NCI-H2171 treated with DMSO at 0.1 percent for 48 hours (cell line): ENCODE measurements at places on chromosomes 1 and 21.

DNA sequence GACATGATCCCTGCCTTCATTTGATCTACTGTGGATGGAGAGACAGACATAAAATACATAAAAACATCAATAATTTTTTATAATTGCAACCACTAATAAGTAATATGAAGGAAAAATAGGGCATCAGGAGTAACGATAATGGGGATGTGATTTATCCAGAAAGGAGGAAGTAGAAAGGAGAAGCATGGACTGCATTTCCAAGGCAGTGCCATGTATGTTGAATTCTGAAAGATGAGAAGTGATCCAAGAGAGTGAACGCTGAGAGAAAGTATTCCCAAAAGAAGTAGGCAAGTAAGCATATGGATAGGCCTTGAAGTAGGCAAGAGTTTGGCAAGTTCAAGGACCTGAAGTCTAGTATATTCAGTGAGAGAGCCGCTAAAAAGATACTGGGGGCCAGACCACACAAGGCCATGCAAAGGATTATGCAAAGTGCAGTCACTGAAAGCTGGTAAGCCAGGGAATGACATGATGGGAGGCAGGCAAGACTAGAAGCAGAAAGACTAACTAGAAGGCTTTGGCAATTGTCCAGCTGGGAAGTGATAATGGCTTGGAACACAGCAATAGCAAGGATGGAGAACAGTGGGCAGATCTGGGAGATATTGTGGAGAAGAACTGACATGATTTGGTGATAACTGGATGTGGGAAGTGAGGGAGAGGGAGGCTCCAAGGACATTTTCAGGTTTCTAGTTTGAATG, 85.9 kb downstream of the TM2D1 start:
- DNase-seq: no peak

- DNase-seq: no peak
Observed at GRCh38 chr1:240192851-240193250, 101.2 kb downstream of the FMN2 start.

DNA sequence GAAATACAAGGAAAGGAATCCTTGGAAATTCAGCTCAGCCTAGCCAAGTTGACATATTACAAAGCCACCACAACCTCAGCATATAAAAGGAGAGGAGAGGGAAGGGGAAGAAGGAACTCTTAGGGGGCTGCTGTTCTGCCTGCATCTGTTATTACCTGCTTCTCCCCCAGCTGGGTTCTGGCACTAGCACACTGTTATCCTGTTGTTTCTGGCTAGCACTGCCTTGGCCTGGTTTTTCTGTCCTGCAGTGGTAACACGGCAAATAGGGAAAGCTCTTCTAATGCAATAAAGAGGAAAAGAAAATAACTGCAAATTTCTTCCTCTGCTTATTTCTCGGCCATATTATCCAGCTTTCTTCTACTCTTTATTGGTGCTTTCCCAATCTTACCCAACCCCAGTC, 16.5 kb upstream of the VCAM1 start:
- no peak for DNase-seq

GRCh38 chr1:171087896-171088295, 2.8 kb upstream of the FMO3 start:
- DNase-seq: no peak

- DNase-seq: no peak
Observed at GRCh38 chr1:161378014-161378413, 10.3 kb upstream of the CFAP126 start.

- no peak for DNase-seq
Observed at GRCh38 chr1:106700211-106700610, 356.3 kb upstream of the PRMT6 start.

DNA sequence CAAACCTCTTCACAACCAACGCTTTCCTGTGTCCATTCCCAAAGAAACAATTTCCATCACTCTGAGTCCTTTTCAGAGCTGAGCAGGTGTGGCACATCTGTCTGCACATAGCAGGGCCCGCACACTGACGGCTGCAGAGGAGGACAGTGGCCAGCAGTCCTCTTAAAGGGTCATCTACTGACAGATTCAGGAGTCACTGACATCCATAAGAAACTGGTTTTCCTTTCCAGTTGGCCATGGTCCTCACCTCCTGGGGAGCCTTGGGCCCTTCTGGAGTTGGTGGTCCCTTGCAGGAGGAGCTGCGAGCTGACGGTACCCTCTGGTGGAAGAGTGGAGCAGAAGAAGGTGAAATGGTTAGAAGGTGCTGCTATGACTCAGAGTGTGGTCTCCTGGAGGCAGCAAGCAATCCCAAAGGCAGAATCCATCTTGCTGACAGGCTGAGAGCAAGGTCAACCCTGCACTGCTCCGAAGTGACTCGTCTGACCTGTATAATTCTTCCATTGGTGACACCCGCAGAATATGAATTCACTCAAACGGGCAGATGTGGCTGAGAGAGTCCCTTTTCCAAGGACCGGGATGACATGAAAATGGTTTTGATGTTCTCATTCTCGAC, 278.5 kb upstream of the C1orf174 start:
- no peak for DNase-seq

GRCh38 chr1:27489501-27489972, 430 bp downstream of the WASF2 start:
- DNase-seq: peak; percentile 37

- no peak for DNase-seq
Observed at GRCh38 chr1:185488808-185489207, 171.8 kb upstream of the IVNS1ABP start.

GRCh38 chr1:165468253-165468652, 23.3 kb upstream of the RXRG start:
- DNase-seq: no peak

DNA sequence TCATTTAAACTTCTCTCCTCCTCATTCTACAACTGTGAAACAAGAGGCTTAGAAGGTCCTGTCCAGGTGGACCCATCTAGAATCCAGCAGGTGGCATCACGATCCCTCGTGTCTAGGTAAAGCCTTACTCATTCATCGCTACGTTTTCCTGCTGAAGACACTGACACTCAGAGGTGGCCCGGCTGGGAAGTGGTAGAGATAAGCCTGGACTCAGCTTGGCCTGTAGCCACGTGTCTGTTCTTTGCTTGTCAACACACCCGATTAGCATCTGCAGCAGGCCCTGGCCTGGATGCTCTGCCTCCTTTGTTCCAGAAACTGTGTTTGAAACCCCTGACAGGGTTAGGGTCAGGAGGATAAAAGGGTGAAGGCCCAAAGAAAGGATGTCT, 43.4 kb downstream of the PARP1 start:
- DNase-seq: no peak

- no peak for DNase-seq
Observed at GRCh38 chr1:94672001-94672400, 130.4 kb upstream of the F3 start.

- no peak for DNase-seq
Observed at GRCh38 chr1:228457017-228457395, 30.2 kb upstream of the RNF187 start.

DNA sequence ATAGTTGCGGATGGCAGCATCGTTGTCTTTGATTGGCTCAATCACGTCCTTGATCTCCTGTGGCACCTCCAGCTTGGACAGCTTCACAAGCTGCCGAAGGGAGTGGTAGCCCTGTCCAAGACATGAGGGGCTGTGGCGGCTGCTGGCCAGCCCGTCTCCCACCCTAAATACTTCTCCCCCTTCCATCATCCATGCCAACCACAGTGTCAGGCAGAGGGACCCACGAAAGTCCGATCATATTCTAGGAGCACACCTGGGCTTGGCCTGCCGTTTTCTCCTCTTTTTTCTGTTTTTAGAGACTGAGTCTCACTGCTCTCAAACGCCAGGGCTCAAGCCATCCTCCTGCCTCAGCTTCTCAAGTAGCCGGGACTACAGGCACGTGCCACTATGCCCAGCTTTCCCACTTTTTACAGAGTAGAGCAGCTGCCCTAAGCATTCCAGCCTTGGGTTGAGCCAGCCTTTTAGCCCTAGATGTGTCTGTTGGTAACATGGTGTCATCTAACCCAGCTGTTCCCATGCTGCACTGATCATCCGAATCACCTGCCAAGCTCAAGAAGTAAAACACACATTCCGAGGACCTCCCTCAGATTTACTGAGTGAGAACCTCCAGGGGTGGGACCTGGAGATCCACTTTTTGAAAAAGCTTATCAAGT, 10.4 kb downstream of the MTHFR start:
- DNase-seq: no peak

DNA sequence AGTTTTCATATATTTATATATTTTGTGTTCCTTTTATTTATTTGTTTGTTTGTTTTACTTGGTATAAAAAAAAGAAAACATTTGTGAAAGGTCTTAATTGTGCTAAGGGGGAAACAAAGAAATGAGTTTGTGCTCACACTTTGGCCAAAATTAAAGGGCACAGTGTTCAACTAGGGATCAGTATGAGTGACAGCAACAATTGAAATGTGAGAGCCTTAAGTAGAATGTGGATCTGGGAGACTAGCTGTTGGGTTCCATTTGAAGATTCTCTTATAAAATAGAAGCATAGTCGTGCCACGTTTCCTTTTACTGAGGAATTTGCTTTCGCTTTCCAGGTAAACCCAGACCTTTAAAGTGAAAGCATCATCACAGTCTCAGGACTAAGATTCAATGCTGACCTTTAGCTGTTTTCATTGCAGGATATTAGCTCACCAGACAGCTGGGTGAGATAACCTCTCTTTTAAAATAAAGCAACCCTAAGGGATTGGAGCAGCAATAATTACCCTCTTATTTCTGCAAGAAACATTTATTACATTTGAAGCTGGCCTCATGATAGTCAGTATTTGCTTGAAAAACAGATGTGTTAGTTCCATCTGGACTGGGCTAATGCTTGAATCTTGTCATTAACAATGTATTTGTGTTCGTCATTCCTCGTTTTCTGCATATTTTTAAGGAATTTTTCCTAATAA, 37.1 kb upstream of the CD55 start:
- DNase-seq: no peak

- no peak for DNase-seq
Observed at GRCh38 chr1:85991261-85991660, 165.3 kb downstream of the COL24A1 start.

GRCh38 chr1:209624558-209625549, 27.4 kb downstream of the LAMB3 start:
- DNase-seq: no peak

DNA sequence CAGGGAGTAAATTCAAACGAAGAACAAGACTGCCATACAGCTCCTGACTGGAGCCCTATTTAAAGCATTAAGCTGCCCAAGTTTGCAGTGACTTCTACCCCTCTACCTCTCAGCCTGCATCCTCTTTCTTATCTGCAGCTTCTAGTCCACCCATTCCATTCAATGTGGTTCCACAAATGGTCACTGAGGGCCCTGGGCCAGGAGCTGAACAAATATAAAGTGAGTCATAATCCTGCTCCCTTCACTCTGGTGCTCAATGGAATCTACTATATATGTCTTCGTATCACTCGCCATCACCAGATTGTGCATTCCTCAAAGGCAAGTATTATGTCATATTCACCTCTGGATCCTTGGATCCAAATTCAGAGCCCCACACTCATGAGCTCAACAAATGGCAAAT, 398.7 kb downstream of the BRINP2 start:
- no peak for DNase-seq

- DNase-seq: no peak
Observed at GRCh38 chr1:155695072-155695471, 6.2 kb downstream of the DAP3 start.

- DNase-seq: no peak
Observed at GRCh38 chr1:167435484-167435883, 82.8 kb downstream of the CD247 start.

GRCh38 chr1:56777972-56778371, 41.2 kb downstream of the FYB2 start:
- no peak for DNase-seq

DNA sequence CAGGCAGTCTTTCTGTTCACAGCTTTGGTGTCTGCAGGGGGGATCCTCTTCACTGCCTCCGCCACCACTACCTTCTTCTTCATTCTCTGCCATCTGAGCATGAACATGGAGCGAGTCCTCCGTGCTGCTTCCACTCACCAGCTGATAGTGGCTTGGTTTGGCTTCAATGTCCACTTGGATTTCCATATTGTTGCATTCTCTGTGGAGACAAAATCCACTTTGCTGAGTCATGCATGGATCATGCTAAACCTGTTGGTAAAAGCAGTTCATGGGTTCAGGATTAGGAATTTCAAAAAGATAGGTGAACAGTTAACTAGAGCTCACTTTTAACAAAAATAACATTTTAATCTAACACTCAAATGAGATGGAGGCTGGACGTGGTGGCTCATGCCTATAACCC, 27.5 kb downstream of the RNF19B start:
- DNase-seq: no peak

GRCh38 chr1:24309762-24310485, 9.2 kb upstream of the GRHL3 start:
- no peak for DNase-seq

- no peak for DNase-seq
Observed at GRCh38 chr1:94608142-94608851, 66.7 kb upstream of the F3 start.

GRCh38 chr1:69413129-69413528, 154.6 kb upstream of the LRRC7 start:
- no peak for DNase-seq

DNA sequence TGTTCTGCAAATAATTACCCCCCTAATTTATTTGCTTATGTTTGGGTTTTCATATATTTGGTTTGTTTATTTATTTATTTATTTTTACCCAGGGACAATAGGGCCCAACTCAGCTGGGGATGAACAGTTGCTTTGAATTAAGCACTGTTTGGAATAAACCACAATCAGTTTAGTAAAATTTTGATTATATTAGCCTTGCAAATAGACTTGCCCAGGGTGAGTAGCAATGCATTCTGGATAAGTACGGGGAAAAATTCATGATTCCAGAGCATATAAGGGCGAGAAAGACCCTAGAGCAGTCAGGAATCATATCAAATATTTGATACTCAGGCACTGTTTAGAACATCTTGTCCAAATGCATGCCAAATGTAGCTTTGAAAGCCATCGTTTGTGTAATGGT, 242.7 kb downstream of the OMA1 start:
- no peak for DNase-seq

DNA sequence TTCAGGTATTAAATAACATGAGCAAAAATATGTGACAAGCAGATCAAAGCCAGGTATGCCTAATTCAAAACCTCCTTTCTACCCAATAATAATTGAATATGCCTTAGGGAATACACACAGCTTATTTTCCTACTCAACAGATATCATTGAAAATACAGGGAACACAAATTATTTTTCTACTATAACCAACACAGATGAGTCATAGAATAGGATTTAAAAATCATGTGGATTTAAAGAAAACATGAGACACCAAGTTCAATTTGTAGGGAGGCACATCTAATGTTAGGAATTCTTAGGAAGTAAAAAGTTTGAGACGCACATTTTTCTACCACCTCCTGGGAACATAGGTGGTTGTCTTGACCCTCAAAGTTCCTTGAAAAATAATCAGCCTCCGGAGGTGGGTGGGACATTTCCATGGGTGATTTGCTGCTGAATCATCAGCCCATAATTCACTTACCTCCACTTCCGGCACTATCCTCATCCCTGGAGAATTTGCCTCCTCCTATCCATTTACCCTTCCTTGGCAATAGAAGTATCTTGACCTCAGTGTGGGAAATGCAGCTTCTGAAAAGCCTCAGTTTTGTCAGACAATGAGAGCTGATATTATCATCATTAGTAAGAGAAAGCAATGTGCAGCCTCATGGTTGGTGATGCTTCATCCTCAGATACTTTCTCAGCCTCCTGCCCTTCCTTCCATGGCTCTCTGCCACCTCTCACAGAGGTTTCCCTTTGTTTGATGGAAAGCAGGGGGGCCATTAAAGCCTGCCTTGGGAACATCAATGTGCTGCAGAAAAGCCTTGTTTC, 33.5 kb upstream of the RGS4 start:
- no peak for DNase-seq
